NCI-H446 (cell line): ENCODE measurements at places on chromosomes 5 and 9.

DNA sequence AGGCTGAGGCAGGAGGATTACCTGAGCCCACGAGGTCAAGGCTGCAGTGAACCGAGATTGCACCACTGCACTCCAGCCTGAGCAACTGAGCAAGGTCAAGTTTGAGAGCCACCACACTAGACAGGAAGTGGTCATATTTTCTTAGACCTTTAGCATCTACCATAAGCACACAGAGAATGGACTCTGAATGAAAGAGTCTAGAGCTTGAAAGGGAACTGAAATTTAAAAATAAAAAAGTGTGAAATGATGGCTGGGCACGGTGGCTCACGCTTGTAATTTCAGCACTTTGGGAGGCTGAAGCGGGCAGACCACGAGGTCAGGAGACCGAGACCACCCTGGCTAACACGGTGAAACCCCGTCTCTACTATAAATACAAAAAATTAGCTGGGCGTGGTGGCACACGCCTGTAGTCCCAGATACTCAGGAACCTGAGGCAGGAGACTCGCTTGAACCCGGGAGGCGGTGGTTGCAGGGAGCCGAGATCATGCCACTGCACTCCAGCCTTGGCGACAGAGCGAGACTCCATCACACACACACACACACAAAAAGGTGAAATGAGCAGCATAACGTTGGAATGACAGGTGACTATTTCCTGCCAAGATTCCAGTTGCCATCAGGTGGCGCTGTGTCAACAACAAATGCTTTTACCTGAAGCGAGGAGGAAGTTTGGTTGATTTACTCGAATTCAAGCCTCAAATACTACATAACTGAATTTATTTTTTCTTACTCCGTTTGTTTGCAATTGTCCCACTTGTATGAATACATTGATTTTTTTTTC is 21.3 kb upstream of the AK3 start:
- peak; percentile 24 for DNase-seq

DNA sequence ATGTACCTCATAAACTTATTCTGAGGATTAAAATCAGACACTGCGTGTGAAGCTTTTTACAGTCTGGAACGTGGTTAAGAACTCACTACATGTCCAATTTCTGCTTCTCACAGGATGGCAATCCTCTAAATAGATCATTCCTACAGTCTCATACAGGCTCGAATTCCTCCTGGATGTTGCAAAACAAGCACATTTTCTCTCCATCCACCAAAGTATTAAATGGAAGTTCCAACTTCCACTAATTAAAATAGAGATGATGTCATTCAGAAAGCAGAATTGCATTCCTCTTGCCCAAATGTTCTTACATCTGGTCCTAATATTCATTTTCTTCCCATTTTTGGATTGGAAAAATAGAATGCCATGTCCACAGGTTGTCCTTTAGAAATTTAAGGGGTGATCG is 145.5 kb upstream of the PCA3 start:
- DNase-seq = no peak

GRCh38 chr5:165497707-165498106 is 1992.3 kb downstream of the MAT2B start:
- no peak for DNase-seq

DNA sequence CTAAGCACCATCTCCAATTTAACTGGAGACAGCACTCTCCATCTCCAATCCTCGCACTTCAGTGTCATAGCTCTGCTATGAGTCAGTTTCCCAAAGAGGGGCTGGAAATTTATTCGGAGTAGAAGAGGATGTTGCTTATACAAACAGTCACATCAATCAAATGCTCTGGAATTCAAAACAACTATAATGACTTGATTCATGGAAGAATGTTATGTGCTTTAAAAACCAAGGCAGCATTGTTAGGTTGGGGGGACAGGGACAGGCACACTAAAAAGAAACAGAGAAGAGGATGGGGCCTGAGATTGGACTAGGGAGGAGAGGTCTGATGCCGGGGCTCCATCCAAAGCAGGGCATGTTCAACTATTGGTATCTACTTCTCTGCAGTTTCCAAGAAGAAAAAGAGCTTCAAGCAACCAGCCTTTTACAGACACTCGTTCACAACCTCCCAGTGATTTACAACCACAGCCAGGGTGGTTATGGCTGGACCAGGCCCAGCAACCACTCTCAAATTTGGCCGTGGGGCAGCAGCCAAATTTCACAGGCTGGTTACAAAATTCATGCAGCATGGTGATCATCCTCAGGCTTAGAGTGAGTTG is 117.5 kb upstream of the ZNF366 start:
- peak; percentile 71 for DNase-seq

- DNase-seq = no peak
Measured at GRCh38 chr9:16238623-16239138, 631.8 kb downstream of the BNC2 start.

GRCh38 chr5:152118676-152119470 is 194.2 kb upstream of the GLRA1 start:
- DNase-seq = no peak

DNA sequence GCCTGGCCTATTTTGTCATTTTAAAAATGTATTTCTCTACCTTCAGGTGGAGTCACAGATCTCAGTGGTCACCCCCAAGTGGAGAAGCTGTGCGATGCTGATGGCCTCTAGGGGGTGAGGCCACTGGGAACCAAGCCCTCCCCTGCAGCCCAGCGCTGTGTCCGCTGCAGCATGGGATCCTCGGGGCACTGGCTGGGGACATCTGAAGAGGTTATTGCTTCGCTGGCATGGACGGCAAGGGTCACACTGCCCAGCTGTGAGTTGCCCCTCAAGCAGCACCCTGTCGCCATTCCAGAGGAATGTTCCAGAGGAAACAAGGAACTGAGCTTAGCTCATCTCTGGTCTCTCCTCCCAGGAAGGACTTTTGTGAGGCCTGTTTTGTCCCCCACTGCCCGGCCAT is 119.6 kb upstream of the S1PR3 start:
- no peak for DNase-seq

- DNase-seq = no peak
Measured at GRCh38 chr9:122051351-122052321, 41.5 kb downstream of the TTLL11 start.

DNA sequence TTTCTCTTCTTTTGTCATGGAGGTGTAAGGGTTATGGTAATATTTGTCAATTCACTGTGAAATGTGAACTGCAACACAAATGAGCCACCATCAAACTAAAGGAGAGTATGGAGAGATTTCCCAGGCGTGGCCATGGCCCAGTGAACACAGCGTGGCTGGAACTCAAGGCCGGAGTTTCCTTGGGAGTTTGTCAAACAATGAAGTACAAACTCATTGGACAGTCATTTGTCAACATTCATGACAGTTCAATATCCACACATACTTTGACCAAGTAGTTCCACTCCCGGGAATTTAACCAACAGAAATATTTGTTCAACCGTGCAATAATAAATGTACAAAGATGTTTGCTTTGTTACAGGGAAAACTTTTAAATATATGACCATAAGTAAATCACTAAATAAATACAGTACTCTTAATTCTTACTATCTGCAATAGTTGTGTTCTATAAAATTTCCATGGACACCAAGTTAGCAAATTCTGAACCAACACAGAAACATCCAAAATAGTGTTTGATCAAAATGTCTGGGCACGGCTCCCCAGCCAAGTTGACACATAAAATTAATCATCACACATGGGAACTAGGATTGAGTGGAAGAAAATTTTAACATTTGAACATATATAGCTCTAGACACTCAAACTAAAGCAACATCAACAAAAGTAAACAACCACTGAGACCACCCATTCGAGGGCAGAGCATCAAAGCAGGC is 87.1 kb downstream of the DIRAS2 start:
- no peak for DNase-seq

DNA sequence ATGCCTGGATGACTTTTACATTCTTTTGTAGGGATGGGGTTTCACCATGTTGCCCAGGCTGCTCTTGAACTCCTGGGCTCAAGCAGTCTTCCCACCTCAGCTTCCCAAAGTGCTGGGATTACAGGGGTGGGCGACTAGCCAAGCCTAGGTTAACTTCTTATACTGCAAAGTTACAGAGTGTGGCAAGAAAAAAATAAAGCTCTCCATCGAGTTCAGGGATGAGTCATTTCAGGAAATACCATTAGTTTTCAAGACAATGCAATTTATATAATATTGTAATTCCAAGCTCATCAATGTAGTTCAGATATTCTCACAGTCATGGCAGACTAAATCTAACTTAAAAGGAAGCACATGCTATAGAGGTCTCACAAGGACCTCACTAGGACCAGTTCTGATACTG is 11.5 kb upstream of the ABO start:
- no peak for DNase-seq

GRCh38 chr9:84485539-84485938 is 145.0 kb upstream of the SLC28A3 start:
- no peak for DNase-seq

- no peak for DNase-seq
Measured at GRCh38 chr5:135643881-135644766, 65.3 kb upstream of the CXCL14 start.

GRCh38 chr5:33315189-33315588 is 125.6 kb upstream of the TARS1 start:
- DNase-seq = no peak

GRCh38 chr9:113701774-113702755 is 174.0 kb upstream of the ZNF618 start:
- DNase-seq = no peak

GRCh38 chr9:93292664-93293328 is 108.9 kb downstream of the WNK2 start:
- DNase-seq = no peak

- no peak for DNase-seq
Measured at GRCh38 chr5:1545805-1546355, 22.1 kb upstream of the LPCAT1 start.

GRCh38 chr9:18473652-18474279 is at the start of gene ADAMTSL1:
TSS of gene ADAMTSL1 (plus strand) at chr9:18474153. CDS start at chr9:18474233, 80 bp downstream.
- peak; percentile 62 for DNase-seq

- DNase-seq = peak; percentile 74
Measured at GRCh38 chr9:13621872-13622564, 342.5 kb upstream of the MPDZ start.

GRCh38 chr9:111599955-111600343 is 502 bp upstream of the PTGR1 start:
- no peak for DNase-seq

DNA sequence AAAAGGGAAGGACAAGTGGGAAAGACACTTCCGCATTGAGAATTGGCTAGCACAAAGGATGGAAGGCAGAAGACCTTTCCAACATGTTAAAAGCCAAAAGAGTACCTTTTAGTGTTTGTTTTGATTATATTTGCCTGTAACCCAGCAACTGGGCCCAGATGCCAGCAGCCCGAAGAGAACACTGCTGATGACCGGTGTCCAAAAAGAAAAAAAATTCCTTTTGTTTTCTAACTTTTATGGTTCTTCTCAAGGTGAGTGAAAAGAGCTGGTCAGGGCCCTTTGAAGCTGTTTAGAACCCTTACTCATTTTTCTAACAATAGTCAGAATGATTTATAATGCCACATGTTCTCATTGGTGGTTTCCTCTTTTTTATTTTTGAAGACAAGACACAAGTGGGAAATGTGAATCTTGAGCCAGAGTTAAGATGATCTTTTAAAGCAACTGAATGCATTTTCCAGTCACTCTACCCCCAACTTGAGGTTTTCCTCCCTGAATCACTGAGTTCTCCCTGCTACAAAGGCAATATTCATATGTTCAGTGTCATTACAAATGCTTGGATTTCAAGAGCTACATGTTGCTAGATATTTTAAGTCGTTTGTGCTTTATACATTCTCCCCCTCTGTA is 32.3 kb upstream of the ZNF462 start:
- no peak for DNase-seq

DNA sequence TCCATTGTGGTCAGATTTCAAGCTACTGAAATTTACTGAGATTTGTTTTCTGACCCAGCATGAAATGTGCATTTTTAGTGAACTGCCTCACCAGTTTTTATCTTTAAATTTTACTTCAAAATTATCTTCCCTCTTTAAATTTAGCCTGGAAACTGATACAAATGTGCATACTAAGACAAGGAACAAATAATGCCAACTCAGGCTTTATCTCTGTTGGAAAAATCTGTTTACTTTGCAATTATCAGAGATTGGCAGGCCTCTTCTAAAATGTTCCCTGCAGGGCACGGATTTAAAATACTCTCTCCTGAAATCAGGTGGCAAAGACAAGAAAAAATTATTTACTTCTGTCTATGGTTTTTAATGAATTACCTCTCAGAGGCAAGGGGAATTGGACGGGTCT is 151.0 kb upstream of the PTCH1 start:
- DNase-seq = no peak

DNA sequence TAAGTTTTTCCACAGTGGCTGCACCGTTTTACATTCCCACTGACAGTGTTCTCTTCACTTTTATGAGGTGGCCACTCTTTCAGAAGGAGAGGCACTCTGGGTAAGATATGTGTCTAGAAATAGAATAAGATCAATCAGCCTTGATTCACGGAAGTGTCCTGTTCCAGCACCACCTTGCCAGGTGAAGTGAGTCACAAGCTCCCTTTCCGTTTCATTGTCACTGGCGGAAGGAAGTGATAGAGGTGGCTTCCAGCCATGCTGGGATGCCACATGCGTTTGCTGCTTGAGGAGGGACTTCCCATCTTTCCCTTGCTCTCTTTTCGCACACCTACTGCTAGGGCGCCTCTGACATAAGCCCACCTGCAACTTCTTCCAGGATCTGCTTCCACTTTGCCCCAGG is 217.1 kb downstream of the PIK3R1 start:
- no peak for DNase-seq
